Liver (tissue), 10 donors: ENCODE measurements at places on chromosomes 5 and 9.

- H3K4me3 ChIP-seq: no peak overlapping the region
- H3K36me3 ChIP-seq: no peaks in the 10 kb centered on the region
- no peaks in the 10 kb centered on the region for H3K27me3 ChIP-seq
- H3K4me1 ChIP-seq: peaks cover 4% of the 10 kb centered on the region
Observed at GRCh38 chr5:176601901-176602482, 8.0 kb downstream of the GPRIN1 start.

GRCh38 chr5:117337064-117337749 is 762.6 kb upstream of the SEMA6A start:
- H3K36me3 ChIP-seq: no peaks in the 10 kb centered on the region
- H3K4me3 ChIP-seq: no peak overlapping the region
- H3K27me3 ChIP-seq: no peaks in the 10 kb centered on the region
- DNase-seq: no peak

GRCh38 chr5:65919773-65920172 is 6.6 kb upstream of the ERBIN start:
- no peak overlapping the region for H3K4me3 ChIP-seq
- DNase-seq: no peak
- no peaks in the 10 kb centered on the region for H3K27me3 ChIP-seq
- no peak overlapping the region for H3K27ac ChIP-seq
- H3K4me1 ChIP-seq: peaks cover 8% of the 10 kb centered on the region
- no peaks in the 10 kb centered on the region for H3K36me3 ChIP-seq

DNA sequence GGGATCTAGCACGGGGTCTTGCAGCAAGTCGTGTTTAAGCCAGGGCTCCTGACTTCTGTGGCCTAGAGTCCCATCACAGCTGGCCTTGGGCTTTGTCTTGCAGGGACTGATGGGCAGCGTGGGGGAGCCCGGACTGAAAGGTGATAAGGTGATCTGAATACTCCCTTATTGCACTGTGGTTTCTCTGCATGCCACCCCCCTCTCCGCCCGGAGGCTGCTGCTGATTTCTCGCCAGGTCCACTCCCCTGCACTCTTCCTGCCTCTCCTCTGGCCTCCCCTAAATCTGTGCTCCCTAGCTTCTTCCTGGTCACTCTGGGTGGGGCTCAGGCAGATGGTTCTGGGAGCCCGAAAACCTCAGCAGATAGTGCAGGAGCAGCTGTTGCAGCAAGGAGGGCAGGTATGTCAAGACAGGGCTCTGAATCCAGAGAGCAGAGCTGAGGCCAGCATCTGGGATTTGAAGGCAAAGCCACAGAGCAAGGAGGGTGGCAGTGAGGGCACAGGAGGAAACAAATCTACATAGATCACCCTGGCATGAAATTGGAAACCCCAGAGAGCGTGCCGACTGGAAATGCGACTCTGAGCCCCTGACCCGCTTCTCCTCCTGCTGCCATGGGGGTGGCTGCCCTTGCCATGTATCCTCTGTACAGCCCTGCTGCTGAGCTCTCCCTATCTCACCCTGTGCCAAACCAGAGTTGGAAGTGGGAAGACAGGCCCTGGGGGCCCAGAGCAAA is 76.5 kb downstream of the COL27A1 start:
- no peak overlapping the region for H3K4me3 ChIP-seq
- H3K4me1 ChIP-seq: peaks cover 5% of the 10 kb centered on the region
- no peaks in the 10 kb centered on the region for H3K36me3 ChIP-seq
- no peak overlapping the region for H3K27ac ChIP-seq

GRCh38 chr9:131762356-131762932 is 22.6 kb upstream of the RAPGEF1 start:
- H3K4me1 ChIP-seq: peaks cover 6% of the 10 kb centered on the region
- H3K27ac ChIP-seq: no peak overlapping the region
- H3K27me3 ChIP-seq: no peaks in the 10 kb centered on the region
- no peaks in the 10 kb centered on the region for H3K36me3 ChIP-seq
- DNase-seq: peak; percentile 78
- no peak overlapping the region for H3K4me3 ChIP-seq

- no peaks in the 10 kb centered on the region for H3K36me3 ChIP-seq
- no peaks in the 10 kb centered on the region for H3K27me3 ChIP-seq
- no peak for DNase-seq
- H3K4me3 ChIP-seq: no peak overlapping the region
- H3K27ac ChIP-seq: no peak overlapping the region
- H3K4me1 ChIP-seq: peaks cover 3% of the 10 kb centered on the region
Observed at GRCh38 chr9:130296783-130297055, 31.2 kb downstream of the HMCN2 start.

DNA sequence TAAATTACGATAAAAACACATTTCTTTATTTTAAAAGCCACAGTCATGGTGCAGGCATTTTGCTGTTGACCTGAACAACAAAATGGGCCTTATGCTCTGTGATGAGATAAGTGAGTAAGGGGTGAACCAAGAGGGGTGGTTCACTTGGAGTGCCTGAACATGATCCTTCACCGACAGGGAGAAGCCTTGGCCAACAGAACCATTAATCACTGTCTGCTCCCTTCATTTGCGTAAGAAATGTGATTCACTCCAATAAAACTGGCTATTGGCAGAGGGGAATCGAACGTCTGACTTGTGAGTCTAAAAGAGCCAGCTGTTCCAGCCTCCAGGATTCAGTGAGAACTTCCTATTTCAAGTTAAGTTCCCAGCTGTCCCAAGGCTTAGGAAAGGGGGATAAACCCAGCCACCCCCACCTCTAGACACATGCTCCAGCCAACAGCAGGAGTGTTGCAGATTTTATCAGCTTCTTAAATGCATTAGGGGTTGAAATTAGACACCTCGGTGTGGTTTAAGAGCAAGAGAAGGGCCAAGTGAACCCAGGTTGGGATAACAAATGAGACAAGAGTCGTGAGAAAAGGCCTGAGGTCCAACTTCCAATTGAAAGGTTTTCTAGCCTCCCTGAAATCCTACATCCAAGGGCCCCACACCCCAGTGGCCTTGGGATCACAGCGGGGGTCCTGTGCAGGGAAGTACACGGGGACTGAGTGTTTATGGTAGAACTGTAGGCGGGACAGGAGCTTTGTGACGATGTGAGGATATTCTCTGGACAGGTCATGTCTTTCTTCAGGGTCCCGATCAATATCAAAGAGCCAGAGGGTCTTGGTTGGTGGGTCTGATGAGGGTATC is 131.4 kb upstream of the LHFPL2 start:
- H3K27ac ChIP-seq: no peak overlapping the region
- no peaks in the 10 kb centered on the region for H3K36me3 ChIP-seq
- H3K4me3 ChIP-seq: no peak overlapping the region
- DNase-seq: no peak
- H3K4me1 ChIP-seq: no peaks in the 10 kb centered on the region

GRCh38 chr5:108857905-108858304 is 110.2 kb downstream of the FER start:
- H3K4me3 ChIP-seq: no peak overlapping the region
- no peak for DNase-seq
- no peak overlapping the region for H3K27ac ChIP-seq
- H3K36me3 ChIP-seq: no peaks in the 10 kb centered on the region
- no peaks in the 10 kb centered on the region for H3K4me1 ChIP-seq
- H3K27me3 ChIP-seq: no peaks in the 10 kb centered on the region

GRCh38 chr9:20289423-20290010 is 332.8 kb downstream of the MLLT3 start:
- H3K36me3 ChIP-seq: no peaks in the 10 kb centered on the region
- peaks cover 2% of the 10 kb centered on the region for H3K27me3 ChIP-seq
- DNase-seq: no peak
- no peak overlapping the region for H3K4me3 ChIP-seq

DNA sequence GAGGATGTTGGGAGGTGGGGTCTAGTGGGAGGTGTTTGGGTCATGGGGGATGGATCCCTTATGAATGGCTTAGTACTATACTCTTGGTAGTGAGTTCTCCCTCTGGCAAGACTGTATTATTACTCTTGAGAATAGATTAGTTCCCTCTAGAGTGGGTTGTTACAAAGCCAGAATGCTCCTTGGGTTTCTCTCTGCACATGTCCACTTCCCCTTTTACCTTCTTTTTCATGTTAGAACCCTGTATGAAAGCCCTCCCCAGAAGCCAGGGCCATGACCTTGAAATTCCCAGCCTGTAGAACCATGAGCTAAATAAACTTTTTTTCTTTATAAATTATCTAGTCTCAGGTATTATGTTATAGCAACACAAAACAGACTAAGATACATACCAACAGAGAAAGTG is 31.1 kb downstream of the SLC24A2 start:
- no peaks in the 10 kb centered on the region for H3K4me1 ChIP-seq
- DNase-seq: no peak
- H3K27ac ChIP-seq: no peak overlapping the region
- no peaks in the 10 kb centered on the region for H3K27me3 ChIP-seq
- H3K4me3 ChIP-seq: no peak overlapping the region
- H3K36me3 ChIP-seq: no peaks in the 10 kb centered on the region

DNA sequence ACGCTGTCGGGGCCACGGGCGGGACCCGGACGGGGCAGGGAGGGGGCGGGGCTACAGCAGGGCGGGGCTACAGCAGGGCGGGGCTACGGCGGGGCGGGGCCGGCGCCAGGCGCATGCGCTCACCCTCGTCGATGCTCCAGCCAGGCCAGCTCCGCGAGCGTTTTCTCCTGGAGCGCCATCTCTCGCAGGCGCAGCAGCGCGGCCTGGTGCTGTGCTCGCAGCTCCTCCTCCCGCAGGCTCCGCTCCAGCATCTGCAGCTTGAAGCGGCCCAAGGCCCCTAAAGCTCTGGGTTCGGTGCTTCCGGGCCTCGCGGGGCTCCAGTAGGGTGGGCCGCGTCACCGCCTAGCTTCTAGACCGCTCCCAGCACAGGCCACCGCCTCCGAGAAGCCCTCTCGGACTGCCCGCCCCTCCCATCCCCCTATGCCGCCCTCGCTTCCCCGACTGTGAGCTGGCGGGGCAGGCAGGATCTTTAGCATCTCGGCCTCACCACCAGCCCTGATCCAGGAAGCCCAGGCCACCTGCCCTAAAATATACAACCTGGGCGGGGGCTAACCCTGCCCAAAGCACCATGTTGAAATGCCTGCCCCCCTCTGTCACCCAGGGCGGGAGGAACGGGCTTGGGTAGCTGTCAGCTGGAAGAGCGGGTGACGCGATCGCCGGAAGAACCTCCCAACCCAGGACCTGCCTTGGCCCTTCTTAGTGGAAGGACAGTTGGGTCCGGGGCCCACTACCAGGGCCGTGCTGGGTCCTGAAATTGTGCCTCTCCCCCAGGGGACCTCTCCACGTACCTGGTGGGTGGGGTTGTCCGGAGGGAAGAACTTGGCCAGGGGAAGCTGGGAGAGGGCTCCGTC is 21.9 kb upstream of the QSOX2 start:
- H3K4me1 ChIP-seq: no peaks in the 10 kb centered on the region
- H3K36me3 ChIP-seq: no peaks in the 10 kb centered on the region
- no peaks in the 10 kb centered on the region for H3K27me3 ChIP-seq

DNA sequence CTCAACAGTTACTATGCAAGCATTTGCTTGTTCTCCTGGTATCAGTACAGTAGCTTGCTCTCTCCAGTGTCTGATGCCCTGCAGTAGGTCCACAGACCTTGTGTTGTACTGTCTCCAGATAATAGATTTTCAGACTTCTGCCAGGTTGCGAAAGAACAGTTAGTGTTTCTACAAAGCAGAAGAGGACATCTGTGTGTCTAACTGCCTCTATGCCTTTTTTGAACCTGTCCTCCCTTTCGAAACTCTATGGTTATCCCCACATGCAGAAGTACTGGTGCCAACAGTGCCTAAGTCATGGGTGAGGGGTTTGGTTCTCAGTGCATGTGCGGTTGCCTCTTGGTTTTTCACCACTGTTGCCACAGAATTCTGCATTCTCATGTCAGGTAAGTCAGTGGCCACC is 45.9 kb downstream of the KCNN2 start:
- H3K27me3 ChIP-seq: no peaks in the 10 kb centered on the region
- H3K4me1 ChIP-seq: peaks cover 53% of the 10 kb centered on the region
- H3K27ac ChIP-seq: peak overlapping the region; percentile 43
- H3K4me3 ChIP-seq: peak overlapping the region; percentile 65

- no peaks in the 10 kb centered on the region for H3K27me3 ChIP-seq
- H3K4me1 ChIP-seq: no peaks in the 10 kb centered on the region
- H3K4me3 ChIP-seq: no peak overlapping the region
- DNase-seq: no peak
- no peaks in the 10 kb centered on the region for H3K36me3 ChIP-seq
- no peak overlapping the region for H3K27ac ChIP-seq
Observed at GRCh38 chr9:108684288-108685025, 171.3 kb downstream of the ACTL7B start.

GRCh38 chr5:93090698-93091097 is 490.3 kb downstream of the NR2F1-AS1 start:
- no peak overlapping the region for H3K27ac ChIP-seq
- no peak overlapping the region for H3K4me3 ChIP-seq
- H3K27me3 ChIP-seq: no peaks in the 10 kb centered on the region
- DNase-seq: no peak
- H3K36me3 ChIP-seq: no peaks in the 10 kb centered on the region
